ENCODE measurements at places on chromosomes 3 and 15. TPM values are rescaled to one million over a fixed set of nuclear protein-coding genes. Genes with fewer than 3 reads are reported as not detected.

Gene ACKR4
- 24.0 TPM for total RNA-seq

Gene KNL1
- 2.0 TPM for total RNA-seq

Gene TLR9
- total RNA-seq, result 0.23 TPM

Gene AMIGO3
- total RNA-seq, result not detected

Gene FMN1
- 2.5 TPM for total RNA-seq

Gene OR5K2
- not detected for total RNA-seq

Gene CDC25A
- 2.3 TPM for total RNA-seq

Gene ARGFX
- total RNA-seq, result not detected

Gene NOX5
- total RNA-seq, result 0.39 TPM

Gene SECISBP2L
- total RNA-seq, result 29.7 TPM

Gene PLA2G4B
- 1.2 TPM for total RNA-seq

Gene WWTR1
- total RNA-seq, result 128 TPM

Gene MYZAP
- 0.07 TPM for total RNA-seq

Gene CYP11A1
- 0.26 TPM for total RNA-seq

Gene PRKCI
- 54.9 TPM for total RNA-seq

All from smooth muscle cell of the pulmonary artery (primary cell).